Fibroblast of villous mesenchyme (primary cell): ENCODE measurements at places on chromosomes 7 and 10. TPM values are rescaled to one million over a fixed set of nuclear protein-coding genes. Genes with fewer than 3 reads are reported as not detected.

LSM8 gene
- total RNA-seq = 28.5 and 36.7 TPM in 2 replicates

GPR146 gene
- total RNA-seq = under 0.01 TPM in 1 of 2 replicates, not detected in the other

AZGP1 gene
- total RNA-seq = not detected in 2 replicates

EVX1 gene
- total RNA-seq = not detected in 2 replicates

CHN2 gene
- total RNA-seq = under 0.01 and 0.32 TPM in 2 replicates

ALKBH4 gene
- total RNA-seq = 10.8 and 19.6 TPM in 2 replicates

TCAF2 gene
- total RNA-seq = 0.64 and 1.3 TPM in 2 replicates

NXPH1 gene
- not detected in 2 replicates for total RNA-seq

CUX1 gene
- 45.7 and 46.2 TPM in 2 replicates for total RNA-seq

PCBD1 gene
- 24.2 and 26.8 TPM in 2 replicates for total RNA-seq

MYO1G gene
- total RNA-seq = under 0.01 TPM in 2 replicates

ANKRD1 gene
- total RNA-seq = 13.5 and 16.4 TPM in 2 replicates

NKX1-2 gene
- total RNA-seq = not detected in 2 replicates

C10orf105 gene
- under 0.01 TPM in 1 of 2 replicates, not detected in the other for total RNA-seq

ADAM22 gene
- total RNA-seq = 0.64 and 1.3 TPM in 2 replicates

HPS6 gene
- 34.1 and 34.8 TPM in 2 replicates for total RNA-seq

KLF6 gene
- 37.6 and 51.5 TPM in 2 replicates for total RNA-seq

AGR3 gene
- not detected in 2 replicates for total RNA-seq

STEAP1 gene
- 12.6 and 21.6 TPM in 2 replicates for total RNA-seq

POLR2J2 gene
- 4.8 and 8.2 TPM in 2 replicates for total RNA-seq

COL17A1 gene
- total RNA-seq = not detected in 2 replicates

UBE2H gene
- total RNA-seq = 48.6 and 69.1 TPM in 2 replicates

LMOD2 gene
- not detected in 2 replicates for total RNA-seq

GTF2IRD1 gene
- 13.4 and 17.1 TPM in 2 replicates for total RNA-seq

HTR7 gene
- total RNA-seq = 0.86 and 2.3 TPM in 2 replicates

ANKRD22 gene
- not detected in 2 replicates for total RNA-seq

LSM5 gene
- 27.1 and 37.1 TPM in 2 replicates for total RNA-seq

SERPINE1 gene
- total RNA-seq = 700 and 921 TPM in 2 replicates

EGR2 gene
- total RNA-seq = 1.7 and 1.9 TPM in 2 replicates

CRYGN gene
- under 0.01 TPM in 1 of 2 replicates, not detected in the other for total RNA-seq

HBP1 gene
- total RNA-seq = 53.1 and 66.9 TPM in 2 replicates

XRCC2 gene
- total RNA-seq = 2.6 and 3.5 TPM in 2 replicates

ERV3-1 gene
- 8.1 and 12.1 TPM in 2 replicates for total RNA-seq

AMPH gene
- total RNA-seq = 0.86 and 0.97 TPM in 2 replicates

TAC1 gene
- total RNA-seq = not detected in 2 replicates

ZNF438 gene
- 2.9 and 4.7 TPM in 2 replicates for total RNA-seq

TLL2 gene
- under 0.01 TPM in 1 of 2 replicates, not detected in the other for total RNA-seq

VPS37D gene
- total RNA-seq = 3.0 and 4.2 TPM in 2 replicates

FAM221A gene
- 0.43 and 0.64 TPM in 2 replicates for total RNA-seq

TMEM270 gene
- not detected in 2 replicates for total RNA-seq
